Activated CD4-positive, alpha-beta T cell treated with anti-CD3 and anti-CD28 coated beads, Interleukin-2, amount 10 ng/mL, durations not matched to agents 24 days and 14 days (primary cell): ENCODE measurements at places on chromosomes 1 and 21.

DNA sequence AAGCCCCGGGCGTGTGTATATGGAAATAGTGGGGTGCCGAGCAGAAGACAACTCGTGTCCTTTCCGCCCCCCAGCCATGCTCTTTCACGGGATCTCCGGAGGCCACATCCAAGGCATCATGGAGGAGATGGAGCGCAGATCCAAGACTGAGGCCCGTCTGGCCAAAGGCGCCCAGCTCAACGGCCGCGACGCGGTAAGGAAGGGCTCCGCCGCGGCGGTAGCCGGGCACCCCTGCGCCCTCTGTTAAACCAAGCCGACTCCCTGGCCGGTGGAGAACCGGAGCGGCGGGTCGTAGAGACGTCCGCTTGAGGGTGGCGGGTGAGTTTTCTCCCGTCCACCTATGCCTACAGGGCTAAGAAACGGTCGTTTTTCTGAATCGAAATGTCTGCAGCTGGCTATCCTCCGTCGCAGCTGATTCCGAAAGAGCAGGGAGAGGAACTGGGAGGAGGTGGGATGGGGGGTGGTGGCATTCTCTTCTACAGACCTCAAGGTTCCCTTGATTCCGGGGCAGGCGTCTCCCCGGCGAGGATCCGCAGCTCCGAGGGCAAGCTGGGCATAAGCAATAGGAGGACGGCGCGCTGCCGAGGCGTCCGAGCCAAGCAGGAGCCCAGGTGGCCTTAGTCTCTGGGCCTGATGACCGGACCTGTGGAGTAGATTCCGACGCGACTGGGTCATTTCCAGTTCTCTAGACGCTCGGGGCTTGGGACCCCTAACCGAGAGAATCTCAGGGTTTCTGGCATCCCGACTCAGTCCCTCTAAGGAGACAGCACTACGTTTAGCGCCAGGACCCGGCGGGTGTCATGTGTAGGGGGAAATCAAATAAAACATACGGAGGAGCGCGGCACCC is 856 bp downstream of the LHX9 start:
- peaks cover 98% of the 10 kb centered on the region for H3K27me3 ChIP-seq
- H3K27ac ChIP-seq = peak overlapping the region; percentile 63
- peaks cover 57% of the 10 kb centered on the region for H3K4me1 ChIP-seq
- H3K4me3 ChIP-seq = peak overlapping the region; percentile 80

DNA sequence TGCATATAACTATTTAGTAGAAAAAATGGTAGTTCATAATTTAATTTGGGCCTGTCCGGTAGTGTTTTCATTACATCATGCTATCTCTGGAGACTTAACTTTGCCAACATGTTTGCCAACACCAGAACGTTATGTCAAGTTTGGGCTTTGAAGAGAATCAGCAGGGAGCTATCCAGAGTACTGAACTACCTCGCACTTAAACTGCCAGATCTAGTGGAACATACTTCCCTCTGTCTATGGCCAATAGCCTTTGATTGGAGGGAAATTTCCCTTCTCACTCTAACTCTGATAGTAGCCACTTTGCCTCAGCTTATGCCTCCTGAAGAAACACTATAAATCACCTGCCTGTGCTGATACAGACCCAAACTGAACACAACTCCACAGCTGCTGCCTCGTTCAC is 10.0 kb downstream of the LRRC53 start:
- no peak overlapping the region for H3K27ac ChIP-seq
- no peak overlapping the region for H3K4me3 ChIP-seq
- no peak for DNase-seq
- no peaks in the 10 kb centered on the region for H3K27me3 ChIP-seq
- H3K4me1 ChIP-seq = no peaks in the 10 kb centered on the region
- no peaks in the 10 kb centered on the region for H3K36me3 ChIP-seq

GRCh38 chr1:241775021-241775420 is 73.0 kb upstream of the EXO1 start:
- no peaks in the 10 kb centered on the region for H3K4me1 ChIP-seq
- no peak overlapping the region for H3K27ac ChIP-seq
- H3K36me3 ChIP-seq = no peaks in the 10 kb centered on the region
- H3K27me3 ChIP-seq = peaks cover 2% of the 10 kb centered on the region
- H3K4me3 ChIP-seq = no peak overlapping the region

DNA sequence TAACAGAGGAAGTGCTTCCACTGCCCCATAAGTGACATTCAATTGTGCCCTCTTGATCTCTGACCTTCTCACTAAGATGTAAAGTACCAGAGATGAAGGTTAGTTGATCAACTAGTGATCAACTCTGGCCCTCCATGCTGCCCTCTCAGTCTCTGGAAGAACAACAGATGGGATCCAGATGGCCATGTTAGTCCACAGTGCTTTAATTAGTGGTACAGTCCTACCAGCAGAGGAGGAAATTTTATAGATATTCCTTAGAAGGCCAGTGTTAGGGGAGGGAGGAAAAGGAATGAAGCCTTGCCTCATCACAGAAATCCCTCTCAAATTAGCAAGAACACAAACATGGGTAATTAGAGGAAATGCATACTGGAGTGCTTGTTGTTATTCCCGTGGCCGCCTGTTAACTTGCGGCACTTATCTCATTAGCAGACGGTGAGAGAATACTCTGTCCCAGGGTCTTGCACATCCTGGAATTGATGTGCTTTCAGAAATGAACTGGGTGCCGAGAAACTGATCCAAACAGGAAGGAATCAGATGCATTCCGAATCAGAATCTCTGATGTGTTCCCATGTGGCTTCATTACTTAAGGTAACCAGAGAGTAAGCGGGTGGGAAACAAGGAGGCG is 91.1 kb upstream of the RGS4 start:
- H3K4me3 ChIP-seq = no peak overlapping the region
- no peaks in the 10 kb centered on the region for H3K36me3 ChIP-seq
- peaks cover 2% of the 10 kb centered on the region for H3K27me3 ChIP-seq
- H3K4me1 ChIP-seq = no peaks in the 10 kb centered on the region
- H3K27ac ChIP-seq = no peak overlapping the region

DNA sequence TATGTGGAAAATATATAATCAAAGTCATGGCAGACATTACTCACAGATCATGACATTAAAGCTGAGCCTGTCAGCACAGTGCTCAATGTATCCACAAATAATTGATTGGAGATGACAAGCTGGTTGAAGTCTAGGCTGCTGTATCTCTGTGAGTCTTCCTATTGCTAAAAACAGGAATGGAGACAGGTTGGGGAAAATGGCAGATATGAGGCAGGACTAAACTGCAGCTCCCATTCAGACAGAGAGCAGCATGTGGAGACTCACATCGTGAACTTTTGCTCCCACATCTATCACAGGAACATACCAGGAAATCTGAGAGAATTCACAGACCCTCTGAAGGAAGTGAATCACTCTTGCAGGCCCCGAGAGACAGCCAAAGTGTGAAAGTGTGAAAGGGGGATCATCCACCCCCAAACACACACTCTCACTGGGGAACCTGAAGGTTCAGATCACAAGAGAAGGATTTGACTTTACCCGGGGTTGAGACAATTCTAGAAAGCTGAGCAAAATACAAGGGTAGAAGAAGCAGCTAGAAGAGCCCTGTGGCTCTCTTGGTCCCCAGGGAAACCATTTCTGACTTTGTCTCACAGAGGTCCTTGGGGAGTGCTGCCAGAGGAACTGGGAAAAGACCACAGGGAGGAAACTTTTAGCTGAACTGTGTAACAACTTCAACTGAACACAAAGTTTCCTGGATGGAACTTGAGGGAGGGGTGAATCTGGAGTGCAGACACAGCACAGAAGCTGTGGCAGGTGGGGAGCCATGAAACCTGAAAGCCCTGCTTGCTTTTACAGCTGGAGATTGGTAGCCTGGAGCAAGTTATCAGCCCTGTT is 173.4 kb downstream of the S1PR1 start:
- DNase-seq = no peak
- peaks cover 38% of the 10 kb centered on the region for H3K27me3 ChIP-seq
- H3K4me3 ChIP-seq = no peak overlapping the region
- H3K36me3 ChIP-seq = no peaks in the 10 kb centered on the region

- peaks cover 6% of the 10 kb centered on the region for H3K4me1 ChIP-seq
- no peaks in the 10 kb centered on the region for H3K36me3 ChIP-seq
- H3K27ac ChIP-seq = no peak overlapping the region
Measured at GRCh38 chr1:200330741-200331428, 79.0 kb downstream of the ZNF281 start.

DNA sequence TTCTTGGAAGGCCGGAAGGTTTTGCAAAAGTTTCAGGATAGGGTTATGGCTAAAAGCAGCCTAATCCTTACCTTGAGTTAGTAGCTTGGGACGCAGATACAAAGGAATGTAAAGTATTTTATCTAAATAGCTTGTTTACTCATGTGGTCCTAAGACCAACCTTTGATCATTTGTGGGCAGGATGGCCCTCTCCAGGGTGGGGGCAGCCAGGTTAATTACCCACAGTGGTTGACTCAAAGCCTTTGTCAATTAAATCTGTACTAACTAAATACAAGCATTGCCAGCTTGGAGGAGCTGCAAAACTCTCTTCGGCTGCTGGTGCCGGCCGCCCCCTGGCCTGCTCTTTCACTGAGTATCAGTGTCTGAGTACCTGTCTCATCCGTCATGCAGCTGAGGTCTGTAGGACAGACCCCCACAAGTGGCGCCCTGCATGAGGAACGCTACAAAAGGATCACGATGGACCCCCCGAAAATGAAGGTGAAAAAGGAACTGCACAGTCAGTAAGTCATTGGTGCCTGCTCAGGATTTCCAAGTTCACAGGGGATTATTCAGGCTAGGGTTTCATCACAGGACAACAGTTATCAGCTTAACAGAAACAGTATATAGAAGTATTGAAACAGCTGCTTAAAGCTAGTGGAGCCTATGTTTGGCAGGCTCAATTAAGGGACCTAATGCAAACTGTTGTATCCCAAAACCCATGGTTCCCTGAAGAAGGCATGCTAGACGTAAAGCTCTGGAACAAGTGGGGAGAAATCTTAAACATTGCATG is 212.5 kb upstream of the MAP1LC3C start:
- no peak for DNase-seq
- no peaks in the 10 kb centered on the region for H3K36me3 ChIP-seq
- no peak overlapping the region for H3K27ac ChIP-seq
- no peaks in the 10 kb centered on the region for H3K27me3 ChIP-seq

- H3K27ac ChIP-seq = no peak overlapping the region
- DNase-seq = no peak
- H3K4me3 ChIP-seq = no peak overlapping the region
Measured at GRCh38 chr1:46019348-46019747, 113.1 kb downstream of the PIK3R3 start.

- peaks cover 43% of the 10 kb centered on the region for H3K27me3 ChIP-seq
- H3K4me1 ChIP-seq = peaks cover 5% of the 10 kb centered on the region
- no peaks in the 10 kb centered on the region for H3K36me3 ChIP-seq
- DNase-seq = no peak
- H3K27ac ChIP-seq = no peak overlapping the region
- no peak overlapping the region for H3K4me3 ChIP-seq
Measured at GRCh38 chr1:110770832-110771231, 96.1 kb upstream of the KCNA3 start.
